Ascending aorta (tissue), 2 donors: ENCODE measurements at places on chromosomes 4 and X.

DNA sequence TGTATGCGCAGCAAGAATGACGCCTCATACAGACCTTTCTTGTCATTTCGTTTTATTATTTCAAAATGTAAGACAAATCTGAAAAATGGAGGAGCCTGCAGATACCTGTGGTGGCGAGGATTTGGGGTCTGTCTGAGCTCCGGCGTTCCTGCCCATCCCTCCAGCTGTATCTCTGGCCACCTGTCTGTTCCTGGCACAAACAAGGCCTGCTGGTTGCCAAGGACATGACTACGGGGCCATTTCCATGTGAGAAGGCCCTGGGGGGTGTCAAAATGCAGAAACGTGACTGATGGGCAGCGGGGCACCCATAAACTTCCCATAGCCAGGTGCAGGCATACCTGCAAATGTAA lies 591 bp upstream of the TSPAN7 start:
- no peak for DNase-seq

DNA sequence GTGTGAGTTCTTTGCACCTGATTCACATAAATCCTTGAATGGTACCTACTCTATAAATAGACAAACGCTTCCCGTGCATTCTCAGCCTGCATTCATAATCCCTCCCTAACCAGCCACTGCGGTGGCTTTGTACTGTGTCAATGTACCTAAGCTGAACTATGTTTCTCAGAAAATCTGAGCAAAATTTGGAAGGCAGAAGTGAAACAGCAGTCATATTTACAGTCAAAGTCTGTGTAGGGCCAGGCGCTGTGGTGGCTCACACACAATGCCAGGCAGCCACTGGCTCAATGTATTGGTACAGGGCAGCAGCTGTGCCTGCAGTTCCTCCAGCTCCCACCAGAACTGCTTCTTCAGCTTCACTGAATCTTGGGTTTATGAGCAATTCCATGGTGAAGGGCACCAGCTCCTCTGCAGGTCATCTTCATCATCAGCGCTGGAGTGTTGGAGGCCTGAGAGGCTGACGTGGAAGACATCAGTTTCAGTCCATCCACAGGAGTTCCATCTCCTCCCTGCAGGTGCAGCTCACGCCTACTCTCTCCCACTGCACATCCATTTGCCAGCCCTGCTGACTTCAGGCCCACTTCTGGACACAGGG lies 32.3 kb upstream of the IRF2 start:
- DNase-seq = no peak

DNA sequence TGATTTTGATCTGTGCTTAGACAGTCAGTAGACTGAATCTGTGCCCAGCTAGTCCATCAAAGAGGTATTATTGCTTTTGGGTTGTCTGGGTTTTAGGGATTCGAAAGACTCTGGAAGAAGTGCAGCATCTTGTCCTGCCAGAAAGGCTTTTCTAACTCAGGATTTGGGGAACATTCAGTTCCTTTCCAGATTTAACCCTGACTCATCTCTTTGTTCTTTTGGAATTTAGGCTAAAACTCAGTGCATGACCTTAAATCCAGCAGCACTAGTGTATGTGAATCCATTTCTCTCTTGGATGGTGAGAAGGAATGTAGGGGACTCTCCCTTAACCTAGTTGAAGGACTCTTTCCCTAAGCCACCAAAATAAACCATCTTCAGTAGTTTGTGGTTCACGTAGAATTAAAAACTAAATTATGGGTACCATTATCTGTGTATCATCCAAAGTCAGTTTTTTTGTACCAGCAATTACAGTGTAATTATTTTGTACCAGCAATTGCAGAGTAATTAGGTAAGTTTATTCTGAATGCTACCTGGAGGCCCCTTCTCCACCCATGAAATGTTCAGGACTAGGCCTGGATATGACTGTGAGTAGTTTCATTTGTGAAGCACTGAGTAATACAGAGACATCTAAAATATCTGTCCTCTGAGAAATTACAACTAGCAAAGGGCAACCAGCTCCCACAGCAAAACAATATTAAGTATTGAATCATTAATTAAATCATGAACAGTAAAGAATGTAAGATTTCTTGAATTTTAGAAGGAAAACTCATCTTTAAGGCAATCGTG lies 384.0 kb downstream of the TMA16 start:
- no peak for DNase-seq

DNA sequence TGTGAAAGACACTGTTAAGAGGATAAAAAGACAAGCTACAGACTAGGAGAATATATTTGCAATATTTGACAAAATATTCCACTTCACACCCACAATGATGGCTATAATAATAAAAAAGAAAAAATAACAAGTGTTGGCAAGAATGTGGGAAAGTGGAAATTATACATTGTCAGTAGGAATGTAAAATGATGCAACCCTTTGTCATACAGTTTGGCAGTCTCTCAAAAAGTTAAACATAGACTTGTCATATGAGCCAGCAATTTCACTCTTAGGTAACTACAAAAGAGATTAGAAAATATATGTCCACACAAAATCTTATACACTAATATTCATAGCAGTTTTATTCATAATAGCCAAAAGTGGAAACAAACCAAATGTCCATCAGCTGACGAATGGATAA lies 5.2 kb upstream of the RADX start:
- no peak for DNase-seq

GRCh38 chrX:21427086-21427485 lies 52.9 kb downstream of the CNKSR2 start:
- DNase-seq = no peak

- DNase-seq = no peak
Measured at GRCh38 chr4:182062936-182063335, 180.3 kb upstream of the TENM3 start.

- DNase-seq = no peak
Measured at GRCh38 chr4:24195991-24196736, 306.3 kb upstream of the PPARGC1A start.

- DNase-seq = no peak
Measured at GRCh38 chr4:121738780-121739535, 26.0 kb downstream of the SMIM43 start.

DNA sequence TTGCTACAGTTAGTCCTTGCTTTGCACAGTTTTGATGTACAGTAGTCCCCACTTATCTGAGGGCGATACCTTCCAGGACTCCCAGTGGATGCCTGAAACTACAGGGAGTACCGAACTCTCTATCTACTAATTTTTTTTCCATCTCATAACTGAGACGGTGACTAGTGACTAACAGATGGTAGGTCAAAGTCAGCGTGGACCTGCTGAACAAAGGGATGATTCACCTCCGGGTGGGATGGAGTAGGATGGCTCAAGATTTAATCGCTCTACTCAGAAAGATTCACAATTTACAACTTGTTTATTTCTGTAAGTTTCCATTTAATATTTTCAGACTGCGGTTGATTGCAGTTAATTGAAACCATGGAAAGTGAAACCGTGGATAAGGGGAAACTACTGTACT lies 655.8 kb downstream of the ZNF674 start:
- no peak for DNase-seq

DNA sequence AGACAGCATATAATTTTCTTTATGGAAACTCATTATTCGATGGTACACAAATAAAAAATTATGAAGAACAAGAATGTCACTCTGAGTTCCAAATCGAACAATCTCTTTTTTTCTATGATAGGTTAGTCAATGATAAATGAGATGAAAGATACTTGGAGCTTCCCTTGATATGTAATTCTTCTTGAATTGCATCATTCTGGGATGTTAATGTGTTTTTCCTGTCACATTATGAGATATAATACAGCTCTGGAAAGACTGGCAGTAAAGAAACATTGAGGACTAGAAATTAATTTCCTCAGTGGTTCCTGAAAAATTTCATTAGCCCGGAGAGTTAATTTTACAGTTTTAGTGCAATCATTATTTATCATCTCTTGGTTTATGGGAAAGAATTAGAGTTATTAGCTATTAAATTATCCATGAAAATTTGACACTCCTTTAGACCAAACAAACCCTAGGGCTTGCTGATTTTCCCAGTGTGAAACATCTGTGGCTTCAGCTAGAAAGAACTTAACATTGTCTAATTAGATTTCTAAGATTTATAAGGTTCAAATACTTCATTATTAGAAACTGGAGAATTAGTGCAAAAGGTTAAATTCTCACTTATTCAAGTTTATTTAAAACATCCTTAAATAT lies 1546.6 kb upstream of the TENM3 start:
- DNase-seq = no peak

DNA sequence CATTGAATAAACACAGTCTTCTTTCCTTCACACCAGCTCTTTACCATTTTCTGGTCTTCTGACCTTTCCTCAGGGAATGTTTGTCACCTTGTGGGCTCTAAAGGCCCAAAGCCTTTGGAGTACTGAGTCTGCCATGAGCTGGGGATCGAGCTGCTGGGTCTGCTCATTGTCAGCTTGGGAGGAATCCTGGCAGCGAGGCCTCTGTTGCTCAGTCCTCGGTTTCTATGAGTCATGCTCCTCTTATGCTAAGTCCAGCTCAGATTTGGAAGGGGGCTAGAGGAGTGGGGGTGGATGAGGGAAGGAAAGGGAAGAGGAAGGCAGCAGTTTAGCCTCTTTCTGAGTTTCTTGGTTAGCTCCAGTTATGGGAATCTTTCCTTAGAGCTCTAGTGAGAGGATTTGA lies 31.1 kb downstream of the NHSL2 start:
- no peak for DNase-seq

- DNase-seq = no peak
Measured at GRCh38 chr4:107640197-107640596, 79.8 kb downstream of the PAPSS1 start.
